ENCODE measurements at places on chromosomes 3 and 15. TPM values are rescaled to one million over a fixed set of nuclear protein-coding genes. Genes with fewer than 3 reads are reported as not detected.
A peak's percentile ranks its signal among the peaks of the same experiment; 100 is the strongest.

PRTG gene
- 6.4 TPM for total RNA-seq

MESP2 gene
- total RNA-seq = 0.47 TPM

PLSCR2 gene
- 1.4 TPM for total RNA-seq

CHL1 gene
- 109 TPM for total RNA-seq

NR1I2 gene
- 0.38 TPM for total RNA-seq

GUCA1C gene
- not detected for total RNA-seq

NME9 gene
- 3.5 TPM for total RNA-seq

IL12A gene
- total RNA-seq = 0.22 TPM

COL6A5 gene
- 0.41 TPM for total RNA-seq

GABRG3 gene
- not detected for total RNA-seq

AP3B2 gene
- total RNA-seq = 4.7 TPM

GOLGA6D gene
- not detected for total RNA-seq

RLBP1 gene
- not detected for total RNA-seq

SAMD7 gene
- total RNA-seq = not detected

- DNase-seq = no peak
- no peak overlapping the region for H3K27ac ChIP-seq
- no peak overlapping the region for H3K4me3 ChIP-seq
- no peaks in the 10 kb centered on the region for H3K4me1 ChIP-seq
- H3K36me3 ChIP-seq = no peaks in the 10 kb centered on the region
Measured at GRCh38 chr3:102394517-102394916, 40.3 kb upstream of the ZPLD1 start.

GRCh38 chr15:75857886-75858285, 14.6 kb downstream of the UBE2Q2 start:
- DNase-seq = no peak
- no peak overlapping the region for H3K27ac ChIP-seq
- H3K27me3 ChIP-seq = no peaks in the 10 kb centered on the region
- no peaks in the 10 kb centered on the region for H3K4me1 ChIP-seq
- H3K4me3 ChIP-seq = no peak overlapping the region
- no peaks in the 10 kb centered on the region for H3K36me3 ChIP-seq

GRCh38 chr3:41173926-41174885, 25.1 kb upstream of the CTNNB1 start:
- no peak overlapping the region for H3K27ac ChIP-seq
- H3K36me3 ChIP-seq = no peaks in the 10 kb centered on the region
- no peak for DNase-seq
- no peaks in the 10 kb centered on the region for H3K4me1 ChIP-seq
- no peaks in the 10 kb centered on the region for H3K27me3 ChIP-seq

- H3K4me3 ChIP-seq = no peak overlapping the region
- no peaks in the 10 kb centered on the region for H3K36me3 ChIP-seq
- no peak for DNase-seq
- H3K4me1 ChIP-seq = no peaks in the 10 kb centered on the region
Measured at GRCh38 chr15:32122013-32122412, 91.7 kb downstream of the CHRNA7 start.

GRCh38 chr3:66115858-66116654, 77.3 kb upstream of the MAGI1 start:
- peaks cover 15% of the 10 kb centered on the region for H3K4me1 ChIP-seq
- H3K36me3 ChIP-seq = no peaks in the 10 kb centered on the region
- no peak overlapping the region for H3K4me3 ChIP-seq
- peak overlapping the region; percentile 48 for H3K27ac ChIP-seq
- peak; percentile 92 for DNase-seq

GRCh38 chr3:35908366-35909232, 269.3 kb downstream of the ARPP21 start:
- no peaks in the 10 kb centered on the region for H3K36me3 ChIP-seq
- no peak overlapping the region for H3K27ac ChIP-seq
- DNase-seq = peak; percentile 84
- no peak overlapping the region for H3K4me3 ChIP-seq
- no peaks in the 10 kb centered on the region for H3K4me1 ChIP-seq

- H3K4me1 ChIP-seq = no peaks in the 10 kb centered on the region
- DNase-seq = no peak
- no peak overlapping the region for H3K27ac ChIP-seq
- no peak overlapping the region for H3K4me3 ChIP-seq
Measured at GRCh38 chr3:130759692-130760338, 13.2 kb upstream of the PIK3R4 start.

GRCh38 chr3:165884518-165884917, 47.3 kb upstream of the BCHE start:
- no peak overlapping the region for H3K27ac ChIP-seq
- H3K36me3 ChIP-seq = no peaks in the 10 kb centered on the region

- no peaks in the 10 kb centered on the region for H3K27me3 ChIP-seq
- H3K4me3 ChIP-seq = no peak overlapping the region
- H3K36me3 ChIP-seq = no peaks in the 10 kb centered on the region
- no peak overlapping the region for H3K27ac ChIP-seq
Measured at GRCh38 chr15:81363718-81364500, 10.1 kb downstream of the TMC3 start.

DNA sequence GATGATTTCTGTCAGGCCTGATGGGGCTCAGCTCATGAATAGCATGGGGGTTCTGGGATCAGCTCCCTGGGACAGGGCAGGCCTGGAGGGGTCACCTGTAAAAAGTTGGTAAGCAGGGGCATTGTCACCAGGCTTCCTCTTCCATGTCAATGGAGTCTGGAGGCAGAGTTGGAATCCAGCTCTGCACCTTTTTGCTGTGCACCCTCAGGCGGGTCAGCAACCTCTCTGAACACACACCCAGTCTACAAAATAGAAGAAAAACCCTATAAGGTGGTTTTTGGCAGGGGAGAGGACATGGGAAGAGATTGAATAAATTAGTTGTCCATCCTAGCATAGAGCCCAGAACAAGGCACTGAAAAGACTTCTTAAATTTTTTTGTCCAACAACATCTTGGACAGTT, 77.2 kb upstream of the NR2E3 start:
- no peak for DNase-seq
- H3K4me3 ChIP-seq = no peak overlapping the region
- no peak overlapping the region for H3K27ac ChIP-seq
- H3K36me3 ChIP-seq = no peaks in the 10 kb centered on the region
- H3K4me1 ChIP-seq = no peaks in the 10 kb centered on the region

DNA sequence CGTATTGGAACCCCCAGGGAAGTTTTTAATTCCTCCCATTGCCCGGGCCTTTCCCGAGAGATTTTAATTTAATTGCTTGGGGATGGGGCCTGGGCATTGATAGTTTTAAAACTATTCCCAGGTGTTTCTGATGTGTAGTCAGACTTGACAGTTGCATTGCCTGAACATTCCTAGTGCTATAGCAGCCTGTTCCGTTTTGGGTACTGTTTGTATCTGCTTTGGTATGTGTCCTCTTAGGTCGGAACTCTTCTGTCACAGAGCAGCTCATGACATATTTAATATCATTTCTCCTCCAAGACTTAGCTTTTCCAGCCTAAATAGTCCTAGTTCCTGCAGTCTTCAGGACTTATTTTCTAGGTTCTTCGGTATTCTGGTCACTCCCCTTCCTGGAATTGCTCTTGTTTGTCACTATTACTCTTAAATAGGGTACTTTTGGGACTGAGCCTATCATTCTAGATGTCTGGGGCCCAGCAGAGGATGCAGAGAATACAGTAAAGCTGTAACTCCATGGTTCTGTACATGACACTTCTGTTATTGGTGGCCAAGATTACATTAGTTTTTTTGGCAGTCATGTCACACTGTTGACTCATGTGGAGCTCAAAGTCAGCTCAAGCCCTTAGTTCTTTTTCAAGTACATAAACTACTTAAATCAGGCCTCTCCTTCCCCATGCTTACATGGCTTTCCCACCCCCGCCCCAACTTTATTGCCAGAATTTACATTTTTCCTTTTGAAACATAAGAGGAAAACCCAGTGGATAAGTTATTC, 81.5 kb downstream of the BBX start:
- peaks cover 2% of the 10 kb centered on the region for H3K4me1 ChIP-seq
- no peak overlapping the region for H3K4me3 ChIP-seq
- H3K27me3 ChIP-seq = no peaks in the 10 kb centered on the region
- no peak overlapping the region for H3K27ac ChIP-seq
- peak; percentile 36 for DNase-seq
- H3K36me3 ChIP-seq = no peaks in the 10 kb centered on the region

DNA sequence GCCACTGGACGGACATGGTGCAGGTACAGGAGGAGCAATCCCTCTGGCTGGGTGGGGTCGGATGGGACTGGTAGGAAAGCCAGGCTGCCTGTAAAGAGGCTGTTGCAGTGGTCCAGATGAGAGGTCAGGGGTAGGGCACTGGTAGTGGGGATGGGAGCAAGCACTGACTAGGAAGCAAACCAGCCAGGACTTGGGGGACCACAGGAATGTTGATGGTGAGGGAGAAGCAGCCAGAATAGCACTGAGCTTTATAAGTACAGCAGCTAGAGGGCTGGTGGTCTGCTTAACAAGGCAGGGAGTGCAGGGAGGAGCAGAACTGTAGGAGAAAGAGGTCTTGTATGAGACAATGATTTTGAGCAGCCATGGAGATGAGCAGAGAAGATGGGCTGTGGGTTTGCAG, 38.7 kb upstream of the PTPN23 start:
- no peak overlapping the region for H3K4me3 ChIP-seq
- no peak overlapping the region for H3K27ac ChIP-seq
- DNase-seq = no peak
- H3K4me1 ChIP-seq = no peaks in the 10 kb centered on the region
- no peaks in the 10 kb centered on the region for H3K27me3 ChIP-seq
- peaks cover 2% of the 10 kb centered on the region for H3K36me3 ChIP-seq

DNA sequence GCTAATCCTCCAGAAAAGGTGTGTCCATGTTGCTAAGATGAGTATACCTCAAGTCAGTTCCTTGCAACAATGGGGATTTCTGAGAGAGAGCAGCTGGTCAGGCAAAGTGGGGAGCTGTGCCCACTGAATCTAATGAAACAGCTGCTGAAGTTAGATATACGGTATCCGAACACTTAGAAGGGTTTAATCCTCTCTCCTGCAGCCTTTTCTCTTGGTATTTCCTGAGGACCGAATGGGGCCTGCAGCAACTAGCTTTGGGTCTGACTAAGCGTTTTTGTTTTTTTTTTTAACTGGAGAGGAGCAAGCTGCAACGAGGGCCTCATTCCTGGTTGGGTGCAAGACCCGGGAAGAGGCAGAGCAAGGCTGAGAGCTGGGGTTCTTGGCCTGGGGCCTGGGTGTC, 37.6 kb upstream of the BNC1 start:
- H3K36me3 ChIP-seq = no peaks in the 10 kb centered on the region
- H3K4me1 ChIP-seq = peaks cover 9% of the 10 kb centered on the region
- no peak overlapping the region for H3K27ac ChIP-seq
- no peak for DNase-seq
- no peak overlapping the region for H3K4me3 ChIP-seq

- H3K4me3 ChIP-seq = no peak overlapping the region
- H3K4me1 ChIP-seq = no peaks in the 10 kb centered on the region
- DNase-seq = peak; percentile 40
- H3K27me3 ChIP-seq = no peaks in the 10 kb centered on the region
Measured at GRCh38 chr3:76585794-76586392, 454.0 kb upstream of the ROBO2 start.

GRCh38 chr3:140031170-140031569, 96.2 kb downstream of the CLSTN2 start:
- no peaks in the 10 kb centered on the region for H3K27me3 ChIP-seq
- H3K27ac ChIP-seq = no peak overlapping the region
- H3K4me3 ChIP-seq = no peak overlapping the region
- no peaks in the 10 kb centered on the region for H3K4me1 ChIP-seq
- no peaks in the 10 kb centered on the region for H3K36me3 ChIP-seq

DNA sequence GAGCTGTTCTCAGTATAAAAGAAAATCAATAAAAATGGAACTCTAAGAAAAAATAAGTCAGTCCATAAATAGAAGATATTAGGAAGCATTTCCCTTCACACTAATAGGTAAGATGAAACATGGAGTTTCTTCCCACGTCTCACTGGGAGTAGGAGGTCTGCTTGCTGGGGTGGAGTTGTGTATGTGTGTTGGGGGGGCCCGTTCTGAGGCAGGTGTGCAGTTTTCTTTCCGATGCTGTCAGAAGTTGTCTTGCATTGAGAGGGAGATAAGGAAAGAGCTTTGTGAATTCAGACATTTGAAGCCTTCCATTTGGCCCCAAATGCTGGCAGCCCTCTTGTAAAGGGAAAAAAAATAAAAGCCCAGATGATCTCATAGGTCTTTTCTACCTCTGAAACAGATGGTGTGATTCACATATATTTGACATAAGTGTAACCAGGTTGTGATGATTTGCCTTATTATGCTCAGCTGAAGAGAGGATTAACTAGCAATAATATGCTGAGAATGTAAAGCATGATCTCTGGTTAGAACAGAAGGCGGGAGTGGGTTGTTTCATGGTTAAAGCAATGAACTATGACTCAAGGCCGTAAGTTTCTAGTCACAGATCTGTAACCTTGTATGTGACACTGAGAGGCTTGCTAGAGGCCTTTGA, 8.8 kb downstream of the RASGRP1 start:
- no peak for DNase-seq
- H3K27ac ChIP-seq = no peak overlapping the region
- no peak overlapping the region for H3K4me3 ChIP-seq
- no peaks in the 10 kb centered on the region for H3K27me3 ChIP-seq

GRCh38 chr3:87626546-87626945, 350.2 kb upstream of the POU1F1 start:
- no peaks in the 10 kb centered on the region for H3K36me3 ChIP-seq
- no peak overlapping the region for H3K27ac ChIP-seq
- no peaks in the 10 kb centered on the region for H3K4me1 ChIP-seq

- no peaks in the 10 kb centered on the region for H3K36me3 ChIP-seq
- H3K4me1 ChIP-seq = no peaks in the 10 kb centered on the region
- DNase-seq = no peak
- H3K27ac ChIP-seq = no peak overlapping the region
- H3K4me3 ChIP-seq = no peak overlapping the region
Measured at GRCh38 chr3:176362191-176362731, 835.0 kb downstream of the TBL1XR1 start.

GRCh38 chr3:151044706-151045105, 40.8 kb upstream of the MED12L start:
- no peak overlapping the region for H3K4me3 ChIP-seq
- H3K4me1 ChIP-seq = no peaks in the 10 kb centered on the region
- H3K27ac ChIP-seq = no peak overlapping the region
- H3K27me3 ChIP-seq = no peaks in the 10 kb centered on the region
- no peak for DNase-seq

GRCh38 chr3:129940086-129940485, 34.4 kb upstream of the TRH start:
- H3K36me3 ChIP-seq = no peaks in the 10 kb centered on the region
- H3K27me3 ChIP-seq = no peaks in the 10 kb centered on the region
- DNase-seq = no peak
- H3K4me3 ChIP-seq = no peak overlapping the region

- H3K27ac ChIP-seq = peak overlapping the region; percentile 74
- H3K27me3 ChIP-seq = no peaks in the 10 kb centered on the region
- peak; percentile 40 for DNase-seq
- H3K4me3 ChIP-seq = peak overlapping the region; percentile 84
- H3K36me3 ChIP-seq = no peaks in the 10 kb centered on the region
- H3K4me1 ChIP-seq = peaks cover 5% of the 10 kb centered on the region
Measured at GRCh38 chr3:48634661-48635221, 520 bp downstream of the SLC26A6 start.

DNA sequence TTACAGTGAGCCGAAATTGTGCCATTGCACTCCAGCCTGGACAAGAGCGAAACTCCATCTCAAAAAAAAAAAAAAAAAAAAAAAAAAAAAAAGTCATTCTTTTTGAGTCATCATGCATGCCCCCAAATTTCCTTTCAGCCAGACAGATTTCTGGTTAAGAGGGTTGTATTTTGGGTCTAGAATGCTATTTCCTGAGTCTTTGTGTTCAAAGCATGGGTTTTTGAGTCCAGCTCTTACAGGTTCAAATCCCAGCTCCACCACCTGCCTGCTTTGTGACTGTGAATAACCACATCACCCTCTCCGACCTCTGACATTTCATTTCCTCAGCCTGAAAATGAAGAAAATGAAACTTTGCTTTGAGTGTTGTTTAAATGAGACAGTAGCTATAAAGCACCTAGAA, 9.3 kb upstream of the C15orf61 start:
- H3K36me3 ChIP-seq = no peaks in the 10 kb centered on the region
- H3K27me3 ChIP-seq = no peaks in the 10 kb centered on the region
- no peak overlapping the region for H3K27ac ChIP-seq
- no peaks in the 10 kb centered on the region for H3K4me1 ChIP-seq
- H3K4me3 ChIP-seq = no peak overlapping the region
